Activated naive CD4-positive, alpha-beta T cell treated with anti-CD3 and anti-CD28 coated beads, Interleukin-2, amount 50 U/mL, for 72 hours (primary cell): ENCODE measurements at places on chromosomes 2 and 18.

GRCh38 chr2:10271946-10272345 is 30.8 kb upstream of the HPCAL1 start:
- DNase-seq = no peak

DNA sequence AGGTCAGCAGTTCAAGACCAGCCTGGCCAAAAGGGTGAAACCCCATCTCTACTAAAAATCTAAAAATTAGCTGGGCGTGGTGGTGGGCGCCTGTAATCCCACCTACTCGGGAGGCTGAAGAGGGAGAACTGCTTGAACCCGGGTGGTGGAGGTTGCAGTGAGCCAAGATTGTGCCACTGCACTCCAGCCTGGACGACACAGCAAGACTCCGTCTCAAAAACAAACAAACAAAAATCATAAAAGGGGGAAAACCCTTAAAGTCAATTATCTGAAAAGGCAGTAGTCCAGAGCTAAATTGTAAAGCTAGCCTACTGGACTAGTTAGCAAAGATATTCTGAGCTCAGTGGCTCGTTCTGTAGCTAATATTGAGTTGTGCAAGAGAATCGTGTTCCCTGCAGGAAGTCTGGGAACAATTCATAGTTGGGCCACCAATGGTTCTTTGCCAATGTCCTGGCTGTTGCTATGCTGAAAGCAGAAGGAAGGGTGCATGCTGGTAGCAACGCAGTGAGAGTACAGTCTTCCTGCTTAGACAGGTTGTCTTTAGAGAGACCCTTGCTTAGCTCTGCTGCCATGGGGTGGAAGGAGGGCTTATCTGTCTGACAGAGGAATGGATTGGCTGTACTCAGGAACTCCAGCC is 4.3 kb downstream of the TGOLN2 start:
- no peak for DNase-seq

GRCh38 chr18:48215876-48216638 is 193.1 kb downstream of the ZBTB7C start:
- DNase-seq = no peak

GRCh38 chr2:137969876-137970275 is 5.6 kb downstream of the HNMT start:
- DNase-seq = no peak

- DNase-seq = no peak
These were observed 153.8 kb downstream of the MAP2 start for GRCh38 chr2:209577376-209578357.

DNA sequence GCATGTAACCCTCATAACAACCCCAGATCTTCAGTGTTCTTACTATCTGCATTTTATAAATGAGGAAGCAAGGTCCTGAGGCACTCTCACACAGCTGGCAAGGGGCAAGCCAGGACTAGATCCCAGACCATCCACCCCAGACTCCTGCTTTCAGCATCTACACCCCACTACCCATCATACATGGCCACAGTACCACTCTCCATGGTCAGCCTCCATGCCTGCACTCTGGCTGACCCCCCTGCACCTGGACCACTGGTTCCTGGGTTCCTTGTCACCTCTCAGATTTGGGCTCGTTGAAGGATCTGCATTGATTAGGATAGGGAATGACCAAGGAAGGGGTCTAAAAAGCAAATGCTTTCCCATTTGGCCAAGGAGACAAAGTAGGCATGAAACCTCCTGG is 36.0 kb upstream of the TEX51 start:
- DNase-seq = no peak

DNA sequence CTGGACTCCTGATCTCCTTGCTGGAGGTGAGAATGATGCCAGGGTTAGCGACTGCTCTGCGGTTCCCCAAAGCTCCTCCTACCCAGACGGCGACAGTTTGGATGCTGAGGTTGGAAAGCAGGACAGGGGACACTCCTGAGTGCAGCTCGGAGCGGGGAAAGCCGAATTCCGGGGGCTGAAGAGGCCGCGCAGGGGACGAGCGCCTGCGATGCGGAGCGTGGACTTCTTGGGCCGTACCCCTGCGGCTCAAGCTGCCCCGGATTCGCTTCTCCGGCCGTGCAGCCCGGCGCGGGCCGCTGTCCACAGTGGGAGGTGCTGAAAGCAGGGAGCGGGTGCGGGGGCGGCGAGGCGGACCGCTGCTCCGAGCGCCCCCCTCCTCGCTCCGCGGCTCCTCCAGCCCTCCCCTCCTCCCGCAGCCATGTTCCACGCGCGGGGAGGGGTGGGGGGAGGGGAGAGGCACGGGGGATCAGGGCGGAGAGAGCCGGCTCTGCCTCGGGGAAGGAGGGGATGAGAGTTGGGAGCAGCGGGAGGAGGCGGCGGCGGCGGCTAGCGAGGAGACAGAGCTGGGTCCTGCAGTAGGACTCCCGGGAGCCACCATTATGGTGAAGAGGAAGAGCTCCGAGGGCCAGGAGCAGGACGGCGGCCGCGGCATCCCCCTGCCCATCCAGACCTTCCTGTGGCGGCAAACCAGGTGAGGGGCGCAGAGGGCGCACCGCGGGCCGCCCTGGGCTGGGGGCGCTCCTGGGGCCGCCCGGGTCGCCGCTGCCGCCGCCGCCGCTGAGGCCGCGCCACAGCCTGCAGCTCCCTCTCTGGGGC is at the start of gene UNC80:
UNC80 (plus strand) TSS at position 359 of the 816 bp plus-strand sequence; CDS start at position 600, 241 bp downstream.
- DNase-seq = peak; percentile 29
